Osteocyte (in vitro differentiated cells): ENCODE measurements at places on chromosomes 6 and 20. TPM values are rescaled to one million over a fixed set of nuclear protein-coding genes. Genes with fewer than 3 reads are reported as not detected.

CHRNA4 gene
- total RNA-seq: not detected in 2 replicates

ENPP3 gene
- not detected in 2 replicates for total RNA-seq

- no peak for DNase-seq
These were observed 73.2 kb downstream of the INSM1 start for GRCh38 chr20:20440886-20441658.

DNA sequence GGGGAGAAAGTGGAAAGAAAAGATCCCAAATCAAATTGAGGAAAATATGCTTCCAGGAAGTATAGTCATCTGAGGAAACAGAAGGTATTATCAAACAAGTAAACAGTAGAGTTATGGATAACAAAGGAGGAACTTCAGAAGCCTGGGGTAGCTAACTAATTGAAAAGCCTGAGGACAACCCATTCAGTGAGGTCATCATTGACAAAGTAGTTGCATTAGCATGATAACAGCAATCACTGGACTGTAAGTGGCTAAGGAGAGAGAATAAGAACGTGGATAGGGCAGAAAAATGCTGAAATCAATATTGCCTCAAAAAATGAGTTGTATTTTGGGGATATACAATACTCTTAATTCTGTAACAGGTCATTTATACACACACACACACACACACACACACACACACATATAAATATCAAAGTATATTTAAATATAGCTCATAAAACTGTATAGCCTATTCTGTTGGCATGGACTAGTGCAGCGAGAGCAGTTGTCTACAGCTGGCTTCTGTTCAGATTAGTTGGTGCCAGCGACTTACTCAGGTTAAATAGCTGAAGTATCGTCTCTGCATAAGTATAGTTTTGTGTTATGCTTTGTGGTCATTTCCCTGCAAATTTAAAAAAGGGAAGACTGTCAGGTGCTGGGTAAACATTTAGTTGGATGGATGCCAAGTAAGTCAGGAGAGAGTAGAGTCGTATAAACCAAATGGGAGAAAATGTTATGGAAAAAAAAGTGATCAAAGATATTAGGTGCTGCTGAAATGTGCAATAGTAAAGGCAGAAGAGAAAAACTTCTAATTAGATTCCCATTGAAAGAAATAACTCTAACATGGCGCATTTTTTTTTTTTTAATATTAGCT lies 33.8 kb upstream of the CTAGE9 start:
- no peak for DNase-seq

DNA sequence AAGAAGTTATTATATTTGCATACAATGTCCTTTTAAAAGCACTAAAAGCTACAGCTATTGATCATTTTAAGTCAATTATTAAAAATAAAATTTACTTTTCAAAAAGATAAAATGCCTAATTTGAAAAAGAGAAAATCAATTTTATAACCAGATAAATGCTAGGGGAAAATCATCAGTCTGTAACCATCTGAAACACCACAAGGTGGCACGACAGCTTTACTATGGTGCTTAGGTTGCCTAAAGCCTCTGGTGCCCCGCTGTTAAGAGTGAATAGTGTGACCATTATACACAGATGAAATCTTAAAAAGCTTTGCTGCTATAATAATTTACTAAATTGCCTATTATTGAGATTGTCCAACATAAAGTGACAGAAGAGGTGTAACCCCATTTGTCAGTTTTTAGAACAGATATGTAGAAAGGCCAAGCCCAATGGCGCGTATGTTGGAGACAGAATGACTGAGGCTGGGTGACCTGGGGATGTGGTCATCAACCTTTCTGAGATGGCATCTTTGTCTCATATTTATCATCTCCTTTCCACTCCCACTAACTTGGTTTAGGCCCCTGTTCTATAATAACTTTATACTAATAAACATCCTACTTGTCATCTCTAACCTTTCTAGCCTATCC lies 100.8 kb downstream of the MOXD1 start:
- DNase-seq: no peak

DNA sequence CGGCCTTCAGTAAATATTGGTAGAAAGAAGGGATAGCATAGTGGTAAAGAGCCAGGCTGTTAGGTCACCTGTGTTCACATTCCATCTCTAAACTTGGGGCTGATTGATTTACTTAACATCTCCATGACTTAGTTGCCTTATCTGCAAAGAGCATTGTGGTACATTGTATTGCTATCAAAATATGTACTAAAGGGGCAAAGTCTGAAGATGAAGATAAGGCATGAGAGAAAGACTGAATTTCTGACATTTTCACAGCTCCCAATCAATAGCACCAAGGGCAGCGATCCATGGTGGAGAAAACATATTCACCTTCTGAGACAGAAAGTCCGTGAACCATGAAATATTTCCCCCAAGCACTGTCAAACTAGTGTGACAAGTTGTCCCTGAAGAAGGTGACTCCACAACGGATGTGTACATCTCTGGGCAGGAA lies 223.3 kb upstream of the STXBP5 start:
- no peak for DNase-seq

PRPH2 gene
- total RNA-seq: not detected in 2 replicates

TFAP2B gene
- total RNA-seq: 26.4 and 27.5 TPM in 2 replicates

MUC21 gene
- not detected in 2 replicates for total RNA-seq

MBOAT1 gene
- 6.5 and 6.6 TPM in 2 replicates for total RNA-seq

VNN1 gene
- not detected in 2 replicates for total RNA-seq

TNNC2 gene
- total RNA-seq: 1.2 TPM in 1 of 2 replicates, not detected in the other

DNA sequence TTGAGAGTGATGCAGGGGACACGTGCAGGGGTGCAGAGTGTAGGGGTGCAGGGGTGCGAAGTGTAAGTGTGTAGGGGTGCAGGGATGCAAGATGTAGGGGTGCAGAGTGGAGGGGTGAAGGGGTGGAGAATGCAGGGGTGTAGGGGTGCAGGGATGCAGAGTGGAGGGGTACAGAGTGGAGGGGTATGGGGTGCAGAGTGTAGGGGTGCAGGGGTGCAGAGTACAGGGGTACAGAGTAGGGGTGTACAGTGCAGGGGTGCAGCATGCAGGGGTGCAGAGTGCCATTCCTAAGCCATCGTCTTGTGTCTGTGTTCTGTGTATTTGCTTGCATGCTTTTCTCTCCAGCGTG lies 345.4 kb downstream of the TAF4 start:
- DNase-seq: no peak

DNA sequence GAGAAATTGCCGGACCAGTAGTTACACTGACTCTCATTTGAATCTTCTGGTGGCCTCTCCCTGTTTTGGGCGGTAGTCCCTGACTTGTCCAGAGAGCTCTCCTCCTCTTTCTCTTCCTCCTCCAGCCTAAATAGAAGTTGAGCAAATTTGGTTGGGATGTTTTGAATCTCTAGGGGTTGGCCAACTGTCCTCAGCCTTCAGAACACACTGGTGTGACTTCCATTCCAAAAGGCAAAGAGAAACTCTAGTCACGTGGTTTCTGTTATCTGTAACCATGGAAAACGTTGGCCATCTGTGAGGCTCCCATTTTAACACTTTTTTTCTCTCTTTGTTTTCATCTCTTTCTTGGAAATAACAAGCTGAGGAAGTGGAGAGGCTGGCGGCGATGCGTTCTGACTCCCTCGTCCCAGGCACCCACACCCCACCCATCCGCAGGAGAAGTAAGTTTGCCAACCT lies 275.3 kb downstream of the TBC1D7 start:
- DNase-seq: no peak

- no peak for DNase-seq
These were observed 43.1 kb downstream of the E2F3 start for GRCh38 chr6:20444786-20445271.

GRCh38 chr6:14513496-14514393 lies 396.2 kb downstream of the CD83 start:
- peak; percentile 42 for DNase-seq

SRMS gene
- total RNA-seq: not detected in 2 replicates

HLA-DRB1 gene
- total RNA-seq: not detected in 2 replicates

- DNase-seq: peak; percentile 93
These were observed at the start of gene CCND3 for GRCh38 chr6:41941280-41942066. Gene CCND3, minus strand, starts transcription at chr6:41941808. Its CDS starts 159 bp downstream, at chr6:41941649.

TNFRSF6B gene
- 0.84 and 2.3 TPM in 2 replicates for total RNA-seq

GRCh38 chr6:48016020-48016755 lies 94.8 kb downstream of the PTCHD4 start:
- no peak for DNase-seq

DNA sequence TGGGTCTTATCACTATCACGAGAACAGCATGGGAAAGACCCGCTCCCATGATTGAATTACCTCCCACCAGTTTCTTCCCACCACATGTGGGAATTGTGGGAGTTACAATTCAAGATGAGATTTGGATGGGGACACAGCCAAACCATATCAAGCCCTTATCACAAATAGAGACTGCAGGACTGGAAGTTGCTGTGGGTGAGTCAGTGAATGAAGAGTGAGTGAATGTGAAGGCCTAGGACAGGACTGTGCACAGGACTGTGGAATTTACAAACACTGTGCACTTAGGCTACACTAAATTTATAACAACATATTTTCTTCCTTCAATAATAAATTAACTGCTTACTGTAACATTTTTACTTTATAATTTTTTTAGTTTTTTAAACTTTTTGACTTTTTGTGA lies 30.2 kb upstream of the BCAS1 start:
- DNase-seq: no peak

GRCh38 chr20:33840759-33841435 lies 29.7 kb downstream of the CHMP4B start:
- no peak for DNase-seq

SNPH gene
- 8.0 and 8.9 TPM in 2 replicates for total RNA-seq

TMEM200A gene
- total RNA-seq: 11.2 and 11.5 TPM in 2 replicates

- DNase-seq: no peak
These were observed 68.6 kb upstream of the FOXA2 start for GRCh38 chr20:22652681-22653588.

GRCh38 chr20:48096957-48097890 lies 311.9 kb upstream of the SULF2 start:
- DNase-seq: no peak

DOK5 gene
- total RNA-seq: 6.6 and 7.4 TPM in 2 replicates

GRCh38 chr20:44354979-44355497 lies 461 bp upstream of the HNF4A start:
- DNase-seq: no peak

DNA sequence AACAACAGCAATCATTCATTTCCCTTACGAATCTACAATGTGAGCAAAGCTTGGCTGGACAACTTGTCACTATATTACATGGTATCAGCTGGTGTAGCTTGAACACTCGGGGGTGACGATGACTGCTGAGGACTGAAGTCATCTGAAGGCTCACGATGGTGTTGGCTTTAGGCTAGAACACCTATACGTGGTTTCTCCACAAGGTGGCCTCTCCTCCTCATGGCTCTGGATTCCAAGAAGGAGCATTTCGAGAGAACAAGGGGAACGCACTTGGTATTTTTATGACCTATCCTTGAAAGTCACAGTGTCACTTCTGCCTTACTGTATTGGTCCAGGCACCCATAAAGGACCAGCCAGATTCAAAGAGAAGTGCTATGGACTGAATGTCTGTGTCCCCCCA lies 37.5 kb upstream of the ADGRF1 start:
- DNase-seq: no peak

BPIFA2 gene
- not detected in 2 replicates for total RNA-seq

PACRG gene
- 1.2 and 3.2 TPM in 2 replicates for total RNA-seq

DNA sequence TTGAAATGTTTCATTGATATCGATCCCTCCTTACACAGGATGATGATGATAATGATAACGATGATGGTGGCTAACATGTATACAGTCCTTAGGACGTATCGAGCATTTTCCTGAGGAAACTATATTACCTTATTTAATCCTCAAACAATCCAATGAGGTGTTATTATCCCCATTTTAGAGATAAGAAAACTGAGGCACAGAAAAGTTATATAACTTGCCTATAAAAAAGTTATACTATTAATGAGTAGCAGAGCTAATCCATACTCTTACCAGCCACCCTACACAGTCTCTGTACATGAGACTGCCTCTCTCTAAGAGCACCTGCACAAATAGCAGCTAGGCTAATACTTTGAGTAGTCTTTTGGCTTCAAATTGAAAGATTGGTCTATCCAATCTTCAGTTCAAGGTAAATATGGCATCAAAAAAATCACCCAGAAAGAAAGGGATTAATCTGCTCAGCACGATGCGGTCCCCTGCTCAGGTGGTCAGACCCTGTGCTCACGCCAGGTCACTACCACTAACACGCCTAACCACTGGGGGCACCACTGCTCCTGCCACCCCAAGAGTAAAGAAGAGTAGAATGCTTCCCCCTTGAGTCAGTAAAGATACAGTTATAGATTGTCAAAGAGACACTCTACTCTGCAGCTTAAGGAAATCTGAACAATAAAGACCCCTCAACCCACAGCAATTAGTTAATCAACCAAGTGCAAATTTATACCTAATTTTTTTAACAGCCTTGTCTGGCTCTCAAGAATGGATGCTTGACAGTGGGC lies 15.0 kb downstream of the GABBR1 start:
- no peak for DNase-seq

SNAP25 gene
- total RNA-seq: 0.81 and 1.6 TPM in 2 replicates

GMDS gene
- total RNA-seq: 30.7 and 30.9 TPM in 2 replicates

- DNase-seq: no peak
These were observed 67.2 kb downstream of the DHX35 start for GRCh38 chr20:39029364-39029763.

DYNLT2 gene
- total RNA-seq: 1.4 and 3.0 TPM in 2 replicates

NOTCH4 gene
- total RNA-seq: 0.83 and 1.5 TPM in 2 replicates

DNA sequence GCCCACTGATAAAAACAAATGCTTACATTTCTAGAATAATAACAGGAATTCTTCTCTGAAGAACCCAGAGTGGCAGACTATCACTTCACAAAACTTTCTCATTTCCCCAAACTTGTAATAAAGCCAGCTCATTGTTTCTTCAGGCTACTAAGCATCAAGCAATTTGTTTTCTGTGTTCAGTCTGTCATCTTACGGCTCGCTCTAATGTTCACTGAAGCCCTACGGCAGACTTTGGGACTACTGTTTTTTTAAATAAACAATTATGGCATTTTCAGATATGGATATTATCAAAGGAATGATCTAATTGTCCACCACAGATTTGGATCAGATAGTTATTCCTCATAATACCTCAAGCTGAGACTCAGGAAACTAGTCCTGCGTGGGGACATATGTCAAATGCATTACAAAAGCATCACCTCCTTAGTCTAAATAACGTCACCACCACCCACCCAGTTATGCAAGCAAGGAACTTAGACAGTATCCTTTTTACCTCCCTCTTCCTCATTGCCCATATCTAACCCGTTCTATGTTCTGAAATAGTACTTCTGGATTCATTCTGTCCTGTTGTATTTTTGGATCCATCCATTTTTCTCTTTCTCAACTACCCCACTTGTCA lies 415.1 kb downstream of the PLCB1 start:
- no peak for DNase-seq

- DNase-seq: no peak
These were observed 16.0 kb upstream of the PI16 start for GRCh38 chr6:36938536-36938935.

DNA sequence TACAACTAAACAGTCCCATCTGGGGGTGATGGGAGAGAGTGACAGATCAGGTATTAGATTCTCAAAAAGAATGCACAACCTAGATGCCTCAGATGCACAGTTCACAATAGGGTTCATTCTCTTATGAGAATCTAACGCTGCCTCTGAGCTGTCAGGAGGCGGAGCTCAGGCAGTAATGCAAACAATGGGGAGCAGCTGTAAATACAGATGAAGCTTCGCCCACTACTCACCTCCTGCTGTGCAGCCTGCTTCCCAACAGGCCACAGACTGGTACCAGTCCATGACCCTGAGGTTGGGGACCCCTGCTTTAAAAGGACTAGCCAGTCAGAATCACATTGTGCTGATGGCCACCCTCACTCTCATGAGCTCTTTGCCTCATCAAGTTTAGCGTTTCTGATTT lies 247.0 kb upstream of the KCNQ5 start:
- DNase-seq: no peak
